Esophagus squamous epithelium (tissue), 5 donors: ENCODE measurements at places on chromosomes 7 and 10.
A peak's percentile ranks its signal among the peaks of the same experiment; 100 is the strongest.

DNA sequence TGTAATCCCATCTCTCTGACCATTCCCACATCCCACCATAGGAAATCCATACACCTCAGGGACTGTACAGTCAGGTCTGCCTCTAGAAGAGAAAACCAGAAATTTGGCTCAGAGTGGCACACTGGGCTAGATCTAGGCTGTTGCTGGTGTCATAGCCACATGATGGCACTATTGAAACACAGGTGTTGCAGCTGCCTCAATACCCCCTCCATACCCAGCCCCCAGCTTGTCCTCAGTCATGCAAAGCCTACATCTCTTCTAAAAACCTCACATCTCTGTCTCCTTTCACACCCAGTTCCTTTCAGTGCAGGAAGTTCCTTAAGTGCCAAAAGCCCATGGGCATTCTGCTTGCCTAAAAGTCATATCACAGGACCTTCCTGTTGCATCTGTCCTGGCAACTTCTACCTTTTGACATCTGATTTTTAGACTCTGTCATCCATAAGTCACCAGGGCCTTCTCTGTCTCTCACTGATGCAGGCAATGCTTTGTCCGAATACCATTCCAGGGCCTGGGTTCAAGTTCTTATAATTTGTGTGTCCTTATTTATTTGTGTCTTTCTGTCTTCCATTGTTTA, 27.0 kb upstream of the HIBADH start:
- no peak overlapping the region for H3K27ac ChIP-seq
- H3K4me1 ChIP-seq = no peaks in the 10 kb centered on the region
- no peak for DNase-seq
- no peaks in the 10 kb centered on the region for H3K27me3 ChIP-seq
- H3K4me3 ChIP-seq = no peak overlapping the region
- H3K36me3 ChIP-seq = no peaks in the 10 kb centered on the region

- H3K36me3 ChIP-seq = no peaks in the 10 kb centered on the region
- peak overlapping the region; percentile 75 for H3K4me3 ChIP-seq
- peak overlapping the region; percentile 85 for H3K27ac ChIP-seq
- no peak for DNase-seq
- H3K27me3 ChIP-seq = no peaks in the 10 kb centered on the region
Measured at GRCh38 chr10:17201794-17202116, 283 bp upstream of the TRDMT1 start.

- no peaks in the 10 kb centered on the region for H3K4me1 ChIP-seq
- H3K27me3 ChIP-seq = no peaks in the 10 kb centered on the region
- no peaks in the 10 kb centered on the region for H3K36me3 ChIP-seq
Measured at GRCh38 chr10:56605051-56605450, 244.0 kb upstream of the ZWINT start.

DNA sequence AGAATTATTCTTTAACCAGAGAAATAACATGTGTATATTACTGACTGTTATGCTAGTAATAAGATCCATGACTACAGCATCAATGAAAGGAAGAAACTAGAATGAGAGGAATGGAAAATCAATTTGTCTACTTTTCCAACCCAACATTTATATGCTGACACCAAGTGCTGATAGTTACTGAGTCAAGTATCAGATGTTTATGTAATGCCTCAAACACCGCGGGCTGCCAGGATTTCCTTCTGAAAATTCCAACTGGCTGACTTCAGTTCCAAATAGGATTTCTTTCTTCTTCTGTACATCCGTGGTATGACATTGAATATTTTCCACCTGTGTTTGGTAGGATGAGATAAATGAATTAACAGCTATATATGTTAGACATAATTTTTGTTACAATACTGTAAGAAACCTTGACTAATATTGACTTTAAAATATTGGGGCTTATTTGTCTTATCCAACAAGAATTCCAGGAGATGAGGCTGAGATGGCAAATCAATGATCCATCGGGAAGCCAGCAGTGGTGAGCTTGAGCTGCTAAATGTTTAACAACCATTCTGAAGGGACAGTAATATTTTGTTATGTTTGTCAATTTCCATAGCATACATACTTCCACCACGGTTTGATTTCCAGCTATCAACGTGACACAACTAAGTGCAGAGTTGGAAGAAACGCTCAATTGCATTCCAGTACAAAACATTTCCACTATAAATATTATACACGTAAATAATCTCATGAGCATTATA, 435.2 kb upstream of the AUTS2 start:
- H3K27me3 ChIP-seq = no peaks in the 10 kb centered on the region
- no peak for DNase-seq

- no peak overlapping the region for H3K27ac ChIP-seq
- H3K36me3 ChIP-seq = no peaks in the 10 kb centered on the region
- no peaks in the 10 kb centered on the region for H3K4me1 ChIP-seq
- no peak for DNase-seq
- no peak overlapping the region for H3K4me3 ChIP-seq
Measured at GRCh38 chr10:118568327-118568848, 27.1 kb downstream of the PRLHR start.

GRCh38 chr7:133009426-133010252, 72.3 kb downstream of the CHCHD3 start:
- H3K4me3 ChIP-seq = no peak overlapping the region
- H3K4me1 ChIP-seq = no peaks in the 10 kb centered on the region
- no peaks in the 10 kb centered on the region for H3K36me3 ChIP-seq

- H3K4me3 ChIP-seq = no peak overlapping the region
- H3K27me3 ChIP-seq = no peaks in the 10 kb centered on the region
- DNase-seq = no peak
- no peak overlapping the region for H3K27ac ChIP-seq
Measured at GRCh38 chr7:36057323-36057722, 95.7 kb upstream of the EEPD1 start.

GRCh38 chr7:10708447-10708846, 265.2 kb upstream of the PHF14 start:
- no peak overlapping the region for H3K4me3 ChIP-seq
- no peak for DNase-seq
- H3K27ac ChIP-seq = no peak overlapping the region
- no peaks in the 10 kb centered on the region for H3K27me3 ChIP-seq
- no peaks in the 10 kb centered on the region for H3K36me3 ChIP-seq
- H3K4me1 ChIP-seq = no peaks in the 10 kb centered on the region

- H3K27ac ChIP-seq = no peak overlapping the region
- no peak overlapping the region for H3K4me3 ChIP-seq
- no peaks in the 10 kb centered on the region for H3K27me3 ChIP-seq
- H3K36me3 ChIP-seq = no peaks in the 10 kb centered on the region
Measured at GRCh38 chr7:155198901-155199845, 98.5 kb upstream of the INSIG1 start.

DNA sequence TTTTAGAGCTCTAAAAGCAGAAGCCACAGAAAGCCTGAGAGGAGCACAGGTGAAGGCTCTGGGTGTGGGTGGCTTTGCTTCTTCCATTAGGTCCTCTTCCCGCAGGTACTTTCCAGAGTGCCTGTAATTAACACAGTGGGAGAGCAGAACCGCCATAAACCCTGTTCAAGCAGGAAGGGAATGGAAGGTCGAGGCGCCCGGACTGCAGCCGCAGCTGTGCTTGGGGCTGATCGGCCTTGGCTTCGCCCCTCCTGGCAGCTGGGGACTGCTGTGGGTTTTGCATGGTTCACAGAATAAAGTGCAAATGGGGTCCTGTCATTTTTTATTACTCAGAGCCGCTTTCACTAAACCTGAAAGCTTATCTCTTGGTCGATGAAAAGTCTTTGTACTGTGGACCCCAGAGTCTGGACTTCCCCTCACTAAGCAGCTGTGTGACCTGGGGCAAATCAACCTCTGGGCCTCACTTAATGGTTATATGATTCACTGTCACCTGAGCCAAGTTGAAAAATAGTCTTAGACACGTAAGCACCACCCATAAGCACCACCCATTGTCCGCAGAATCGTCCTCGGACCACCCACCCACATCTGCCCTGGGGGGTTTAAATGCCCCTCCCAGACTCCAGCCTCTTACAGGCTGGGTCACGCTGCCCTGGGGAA, 100.9 kb downstream of the XRCC2 start:
- H3K4me3 ChIP-seq = no peak overlapping the region
- no peak overlapping the region for H3K27ac ChIP-seq
- H3K36me3 ChIP-seq = no peaks in the 10 kb centered on the region
- H3K27me3 ChIP-seq = no peaks in the 10 kb centered on the region
- H3K4me1 ChIP-seq = no peaks in the 10 kb centered on the region

- no peak for DNase-seq
- H3K4me1 ChIP-seq = no peaks in the 10 kb centered on the region
- no peaks in the 10 kb centered on the region for H3K27me3 ChIP-seq
- H3K4me3 ChIP-seq = no peak overlapping the region
- no peaks in the 10 kb centered on the region for H3K36me3 ChIP-seq
- no peak overlapping the region for H3K27ac ChIP-seq
Measured at GRCh38 chr10:106981452-106982075, 182.9 kb downstream of the SORCS1 start.

DNA sequence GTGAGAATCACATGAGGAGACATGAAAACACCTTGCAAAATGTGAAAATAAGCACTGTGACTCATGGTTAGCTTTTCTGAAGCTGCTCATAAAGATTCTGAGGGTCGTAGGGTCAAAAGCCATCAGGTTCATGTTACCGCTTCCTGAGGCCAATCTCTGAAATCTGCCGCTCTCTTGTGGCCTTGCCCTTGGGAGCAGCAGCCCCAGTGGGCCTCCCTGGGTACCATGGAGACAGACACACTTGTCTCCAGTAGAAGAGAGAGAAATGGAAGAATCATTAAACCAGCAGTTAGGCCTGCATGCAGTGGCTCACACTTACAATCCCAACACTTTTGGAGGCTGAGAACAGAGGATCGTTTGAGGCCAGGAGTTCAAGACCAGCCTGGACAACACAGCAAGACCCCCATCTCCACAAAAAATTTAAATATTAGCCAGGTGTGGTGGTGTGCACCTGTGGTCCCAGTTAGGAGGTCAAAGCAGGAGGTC, 42.8 kb downstream of the NIPSNAP2 start:
- peaks cover 9% of the 10 kb centered on the region for H3K4me1 ChIP-seq
- no peaks in the 10 kb centered on the region for H3K27me3 ChIP-seq
- no peaks in the 10 kb centered on the region for H3K36me3 ChIP-seq
- no peak overlapping the region for H3K27ac ChIP-seq
- no peak for DNase-seq

DNA sequence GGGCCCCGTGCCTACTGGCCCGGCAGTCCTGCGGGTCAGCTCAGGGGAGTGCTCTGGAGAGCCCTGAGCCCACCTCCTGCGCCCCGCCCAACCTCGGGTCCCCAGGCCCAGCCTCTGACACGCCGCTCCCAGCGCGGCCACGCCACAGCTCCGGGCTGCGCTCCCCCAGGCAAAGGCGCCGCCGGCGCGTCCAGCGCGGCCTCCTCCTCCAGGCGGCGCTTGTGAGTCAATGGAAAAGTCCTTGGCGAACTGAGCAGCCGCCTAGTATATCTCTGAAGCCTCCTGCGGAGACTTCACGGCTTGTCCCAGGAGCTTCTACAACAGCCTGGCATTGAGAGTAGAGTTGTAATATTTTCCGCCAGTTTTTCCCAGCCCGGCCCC, 29.5 kb upstream of the BMS1 start:
- peaks cover 11% of the 10 kb centered on the region for H3K4me1 ChIP-seq
- peak overlapping the region; percentile 58 for H3K27ac ChIP-seq
- H3K27me3 ChIP-seq = no peaks in the 10 kb centered on the region
- H3K36me3 ChIP-seq = no peaks in the 10 kb centered on the region
- peak overlapping the region; percentile 60 for H3K4me3 ChIP-seq

DNA sequence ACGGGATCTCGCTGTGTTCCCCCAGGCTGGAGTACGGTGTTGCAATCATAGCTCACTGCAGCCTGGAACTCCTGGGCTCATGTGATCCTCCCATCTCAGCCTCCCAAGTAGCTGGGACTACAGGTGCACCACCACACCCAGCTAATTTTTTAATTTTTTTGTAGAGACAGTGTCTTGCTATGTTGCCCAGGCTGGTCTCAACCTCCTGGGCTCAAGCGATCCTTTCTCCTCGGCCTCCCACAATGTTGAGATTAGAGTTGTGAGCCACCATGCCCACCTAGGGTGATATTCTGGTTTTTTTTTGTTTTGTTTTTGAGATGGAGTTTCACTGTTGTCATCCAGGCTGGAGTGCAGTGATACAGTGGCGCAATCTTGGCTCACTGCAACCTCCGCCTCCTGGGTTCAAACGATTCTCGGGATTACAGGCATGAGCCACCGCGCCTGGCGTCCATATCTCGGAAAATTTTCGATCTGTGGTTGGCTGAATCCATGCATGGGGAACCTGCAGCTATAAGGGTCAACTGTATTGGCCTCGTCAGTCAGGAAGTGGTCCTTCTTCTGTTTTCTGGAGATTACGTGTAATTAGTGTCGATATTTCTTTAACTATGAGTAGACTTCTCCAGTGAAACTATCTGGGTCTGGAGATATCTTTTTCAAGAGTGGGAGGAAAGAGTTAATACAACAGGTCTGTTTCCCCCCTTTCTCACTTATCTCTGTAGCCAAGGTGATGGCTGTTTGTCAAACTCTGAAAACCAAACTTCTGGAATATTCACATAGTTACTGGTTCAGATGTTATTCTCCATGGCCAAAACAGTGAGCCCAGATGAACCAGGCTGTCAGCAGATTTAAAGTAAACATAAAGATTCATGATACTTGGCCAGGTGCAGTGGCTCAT, 21.0 kb upstream of the FIS1 start:
- no peak overlapping the region for H3K4me3 ChIP-seq
- no peak overlapping the region for H3K27ac ChIP-seq
- DNase-seq = no peak
- H3K27me3 ChIP-seq = peaks cover 24% of the 10 kb centered on the region
- no peaks in the 10 kb centered on the region for H3K4me1 ChIP-seq

- DNase-seq = no peak
- H3K36me3 ChIP-seq = no peaks in the 10 kb centered on the region
- no peaks in the 10 kb centered on the region for H3K27me3 ChIP-seq
Measured at GRCh38 chr10:11880151-11881029, 57.2 kb downstream of the PROSER2 start.

DNA sequence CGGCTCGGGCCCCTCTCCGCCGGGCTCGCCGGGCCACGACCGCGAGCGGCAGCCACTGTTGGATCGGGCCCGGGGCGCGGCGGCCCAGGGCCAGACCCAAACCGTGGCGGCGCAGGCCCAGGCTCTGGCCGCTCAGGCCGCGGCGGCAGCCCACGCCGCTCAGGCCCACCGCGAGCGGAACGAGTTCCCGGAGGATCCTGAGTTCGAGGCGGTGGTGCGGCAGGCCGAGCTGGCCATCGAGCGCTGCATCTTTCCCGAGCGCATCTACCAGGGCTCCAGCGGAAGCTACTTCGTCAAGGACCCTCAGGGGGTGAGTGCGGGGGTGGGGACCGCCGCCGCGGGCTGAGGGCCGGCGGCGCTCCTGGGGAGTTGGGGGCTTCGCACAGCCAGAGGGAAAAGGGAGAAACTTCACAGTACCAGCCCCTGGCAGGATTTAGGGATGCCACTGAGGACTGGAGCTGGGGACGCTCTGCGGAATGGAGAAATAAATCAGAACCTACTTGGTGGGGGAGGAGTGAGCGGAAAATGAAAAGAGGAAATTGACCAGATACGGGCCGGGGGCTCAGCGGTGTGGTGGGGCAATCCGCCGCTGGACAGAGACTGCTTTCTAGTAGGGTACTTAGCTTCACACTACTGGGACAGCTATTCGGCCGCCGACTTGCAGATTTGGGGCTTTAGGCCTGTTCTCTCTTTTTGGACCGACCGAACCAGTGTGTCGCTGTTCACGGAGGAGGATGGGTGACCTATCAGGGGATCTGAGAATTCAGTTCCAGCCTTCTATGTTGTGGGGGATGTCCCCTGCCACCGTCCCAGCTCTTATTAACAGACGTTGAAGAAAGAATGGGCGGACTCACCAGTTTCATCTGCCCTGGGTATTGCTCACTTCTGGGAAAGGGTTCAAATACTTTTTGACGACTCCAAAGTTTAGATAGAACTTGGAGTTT, 669 bp downstream of the PI4K2A start:
- H3K27me3 ChIP-seq = no peaks in the 10 kb centered on the region
- DNase-seq = no peak
- peak overlapping the region; percentile 90 for H3K27ac ChIP-seq
- peak overlapping the region; percentile 63 for H3K4me3 ChIP-seq
- H3K4me1 ChIP-seq = peaks cover 18% of the 10 kb centered on the region
